ENCODE measurements at places on chromosomes 5 and 9.

GRCh38 chr5:95823738-95824609, 1.4 kb upstream of the GLRX start:
- peak; percentile 79 for DNase-seq

GRCh38 chr9:136961279-136962065, 9.4 kb downstream of the LCN12 start:
- DNase-seq: no peak

DNA sequence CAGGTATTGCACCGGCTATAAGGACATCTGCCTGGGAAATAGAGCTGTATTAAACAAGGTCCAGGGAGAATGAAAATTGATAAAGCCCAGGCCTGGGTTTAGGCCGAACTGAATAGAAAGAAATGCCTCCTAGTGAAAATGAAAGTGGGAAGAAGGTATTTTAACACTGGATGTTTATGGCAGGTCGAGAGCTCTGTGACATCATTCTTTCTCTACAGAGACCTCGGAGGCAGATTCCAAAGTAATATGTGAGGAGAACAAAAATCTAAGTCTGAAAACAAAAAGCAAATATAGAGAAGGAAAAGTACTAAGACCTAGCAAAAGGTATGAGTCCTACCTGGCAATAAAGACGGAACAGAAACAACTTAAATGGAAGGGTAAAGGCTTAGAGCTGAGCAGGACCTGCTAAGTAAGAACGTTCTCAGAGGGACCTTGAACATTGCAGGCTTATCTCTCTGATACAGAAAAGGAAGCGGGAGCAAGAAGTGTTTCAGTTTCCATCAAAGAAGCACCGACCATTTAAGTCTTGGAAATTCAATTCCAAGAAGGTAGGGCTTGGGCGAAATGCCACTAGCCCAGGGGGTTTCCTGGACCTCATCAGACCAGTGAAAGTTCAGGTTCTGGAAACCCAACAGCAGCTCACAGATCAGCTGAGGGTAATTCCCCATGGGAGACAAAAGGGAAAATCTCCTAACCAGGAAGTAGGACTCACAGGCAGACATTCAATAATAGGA, 80.0 kb downstream of the SUSD1 start:
- DNase-seq: no peak

- no peak for DNase-seq
These were observed 4.8 kb downstream of the KIAA0825 start for GRCh38 chr5:94613583-94613982.
